ENCODE measurements at places on chromosomes 6 and 20.

- DNase-seq: no peak
Measured at GRCh38 chr20:23588434-23589403, 17.0 kb downstream of the CST9 start.

DNA sequence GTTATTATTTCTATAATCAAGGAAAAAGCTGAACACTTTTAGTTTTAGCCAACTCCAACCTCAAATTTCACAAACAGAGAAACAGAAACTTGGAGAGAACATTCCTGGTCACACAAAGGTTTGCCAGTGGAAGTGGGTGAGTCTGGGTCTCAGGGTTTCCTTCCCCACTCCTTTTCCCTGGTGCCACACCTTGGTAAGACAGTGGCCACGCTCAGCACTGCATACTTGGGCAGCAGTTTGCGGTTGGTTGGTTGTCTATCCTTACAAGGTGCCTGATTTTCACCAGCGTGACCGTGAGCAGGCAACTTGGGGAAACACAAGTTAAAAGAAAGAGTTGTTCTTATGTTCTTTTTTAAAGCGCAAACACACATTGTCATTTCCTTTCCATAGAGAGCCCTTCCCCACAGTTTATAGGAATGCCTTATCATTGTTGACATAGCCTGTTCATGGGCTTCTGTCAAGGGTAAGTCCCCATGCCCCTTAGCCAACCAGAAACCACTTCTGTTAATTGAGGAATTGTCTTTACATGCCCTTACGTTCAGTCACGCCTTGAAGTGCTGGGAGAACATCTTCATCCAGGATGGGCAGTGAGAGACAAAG lies 82.2 kb downstream of the RIN2 start:
- DNase-seq: no peak

DNA sequence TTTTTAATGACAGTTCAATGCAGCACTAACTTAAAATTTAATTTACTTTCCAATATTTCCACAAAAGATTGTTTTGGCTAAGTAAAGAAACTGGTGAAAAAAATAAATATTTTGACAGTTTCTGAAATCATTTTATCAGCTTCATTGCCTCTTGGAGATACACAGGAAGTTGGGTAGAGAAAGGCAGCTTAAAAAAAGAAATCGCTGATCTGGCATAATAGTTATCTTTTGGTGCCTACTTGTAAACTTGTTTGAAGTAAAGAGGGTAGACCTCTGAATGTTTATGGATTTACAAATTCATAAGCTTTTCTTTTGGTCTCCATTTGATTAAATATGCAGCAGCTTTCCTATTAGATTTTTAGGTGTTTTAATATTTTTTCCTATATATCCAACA lies 103.4 kb downstream of the RTN4IP1 start:
- no peak for DNase-seq

DNA sequence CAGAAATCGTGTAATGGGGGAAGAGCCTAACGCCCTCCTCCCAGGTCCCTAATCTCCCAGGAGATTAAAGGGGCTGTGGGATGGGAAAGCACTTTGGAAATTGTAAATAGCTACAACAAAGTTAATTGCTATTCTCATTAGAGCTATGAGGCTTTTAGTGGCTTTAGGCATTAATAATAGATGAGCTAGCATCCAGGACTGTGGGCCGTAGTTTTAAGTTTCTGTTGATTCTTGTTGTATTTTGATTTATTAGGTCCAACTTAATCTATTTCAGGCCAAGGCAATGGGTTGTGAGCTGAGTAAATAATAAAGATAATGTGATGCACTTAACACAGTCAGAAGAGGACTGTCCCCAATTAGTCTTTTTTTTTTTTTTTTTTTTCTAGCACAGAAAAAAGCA lies 67.7 kb downstream of the ANKRD6 start:
- DNase-seq: no peak

DNA sequence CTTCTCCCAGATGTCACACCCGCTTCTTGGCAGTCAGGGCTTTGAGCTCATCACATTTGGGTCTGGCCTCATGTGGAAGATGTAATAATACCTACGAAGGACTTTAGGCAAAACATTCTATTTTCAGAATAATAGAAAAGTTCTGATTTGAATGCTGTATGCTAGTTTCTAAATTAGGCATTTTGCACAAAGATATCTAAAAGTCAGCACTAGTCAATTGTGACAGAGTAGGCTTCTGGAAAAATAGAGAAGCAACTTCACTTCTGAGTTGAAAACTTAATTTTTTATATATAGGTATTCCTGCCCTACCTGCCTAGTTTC lies 38.3 kb upstream of the CD2AP start:
- no peak for DNase-seq

- DNase-seq: no peak
Measured at GRCh38 chr20:37920679-37921322, 17.9 kb downstream of the VSTM2L start.

- no peak for DNase-seq
Measured at GRCh38 chr20:58684291-58684690, 8.3 kb upstream of the NPEPL1 start.

DNA sequence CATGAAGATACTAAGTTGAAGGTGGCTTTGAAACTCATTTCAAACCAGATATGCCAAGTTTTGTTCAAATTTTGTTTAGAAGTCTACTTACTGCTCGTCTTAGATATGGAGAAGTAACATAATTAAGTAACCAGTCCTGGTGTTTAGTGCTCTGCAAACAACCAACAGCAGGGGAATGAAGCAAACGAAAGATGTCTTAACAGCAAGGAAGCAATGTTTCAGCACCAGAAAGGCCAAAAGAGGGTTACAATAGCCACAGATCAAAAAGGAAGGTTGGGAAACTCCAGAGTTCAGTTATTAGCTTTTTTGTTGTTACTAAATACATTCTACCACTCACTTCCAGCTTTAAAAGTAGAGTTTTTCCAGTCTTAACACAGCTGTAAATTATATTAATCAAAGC lies 45.1 kb downstream of the LHFPL5 start:
- no peak for DNase-seq

- no peak for DNase-seq
Measured at GRCh38 chr6:150208611-150209352, 65.9 kb downstream of the PPP1R14C start.

GRCh38 chr6:56387621-56388414 lies 140.4 kb upstream of the COL21A1 start:
- no peak for DNase-seq

GRCh38 chr6:150971219-150971618 lies 105.7 kb downstream of the MTHFD1L start:
- no peak for DNase-seq
